ENCODE measurements at places on chromosomes 3 and 15.

GRCh38 chr15:49412797-49413196 is 10.2 kb upstream of the FGF7 start:
- DNase-seq, result no peak

GRCh38 chr3:182382112-182382857 is 411.0 kb upstream of the ATP11B start:
- no peak for DNase-seq

- no peak for DNase-seq
Measured at GRCh38 chr15:74388363-74388951, 21.0 kb upstream of the CYP11A1 start.

GRCh38 chr3:29690686-29691353 is 409.9 kb downstream of the RBMS3 start:
- DNase-seq, result no peak

GRCh38 chr15:67049351-67050044 is 15.9 kb upstream of the SMAD3 start:
- DNase-seq, result no peak

DNA sequence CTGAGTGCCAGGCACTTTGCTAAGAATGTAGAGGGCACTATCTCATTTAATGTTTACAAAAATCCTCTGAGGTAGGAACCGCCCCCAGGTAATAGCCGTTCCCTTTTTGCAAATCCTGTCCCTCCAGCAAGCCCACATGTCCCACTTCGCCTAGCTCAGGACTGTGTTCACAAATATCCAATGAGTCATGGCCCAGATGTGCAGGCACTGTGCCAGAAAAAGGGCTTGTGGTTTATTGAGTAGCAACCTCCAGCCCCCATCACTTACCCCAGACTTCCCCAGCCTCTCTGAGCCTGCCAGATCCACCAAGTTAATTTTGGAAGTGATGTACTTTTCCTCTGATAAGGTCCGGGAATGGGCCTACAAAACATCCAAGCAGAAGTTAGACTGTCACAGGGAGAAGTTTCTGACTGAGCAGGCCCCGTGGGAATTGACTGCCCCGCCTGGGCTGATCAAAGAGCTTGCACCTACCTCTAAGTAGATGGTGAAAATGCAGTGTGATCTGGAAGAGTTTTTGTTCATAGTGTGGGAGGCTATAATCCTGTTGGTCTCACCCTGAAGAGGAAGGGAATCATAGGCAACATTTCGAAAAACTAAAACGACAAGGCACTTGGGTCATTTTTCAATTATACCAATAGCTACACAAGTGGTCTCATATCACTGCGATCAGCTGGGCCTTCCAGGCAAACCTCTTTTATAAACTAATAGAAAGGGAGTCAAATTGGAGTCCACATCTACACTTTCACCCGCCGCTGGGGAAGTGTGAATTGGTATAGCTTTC is 15.7 kb downstream of the KIF9 start:
- peak; percentile 61 for DNase-seq

- no peak for DNase-seq
Measured at GRCh38 chr3:100157685-100158084, 43.4 kb upstream of the FILIP1L start.

DNA sequence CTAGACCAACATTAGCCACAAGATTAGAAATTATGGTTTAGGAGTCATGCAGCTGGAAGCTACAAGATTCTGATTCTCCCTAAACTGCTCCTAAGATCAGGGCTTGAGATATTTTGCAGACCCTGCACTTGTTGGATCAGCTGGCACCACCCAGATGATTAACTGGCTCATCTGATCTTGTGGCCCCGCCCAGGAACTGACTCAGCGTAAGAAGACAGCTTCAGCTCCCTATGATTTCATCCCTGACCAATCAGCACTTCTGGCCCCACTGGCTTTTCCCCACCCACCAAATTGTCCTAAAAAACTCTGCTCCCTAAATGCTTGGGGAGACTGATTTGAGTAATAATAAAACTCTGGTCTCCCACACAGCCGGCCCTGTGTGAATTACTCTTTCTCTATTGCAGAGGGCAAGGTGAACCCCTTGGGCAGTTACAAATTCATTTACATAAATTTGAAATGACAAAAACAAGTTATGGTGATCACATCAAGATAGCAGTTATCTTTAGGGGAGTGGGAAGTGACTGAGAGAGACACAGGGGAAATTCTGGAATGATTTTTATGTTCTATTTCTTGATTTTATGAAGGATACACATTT is 76.5 kb downstream of the CD200R1L start:
- peak; percentile 39 for DNase-seq

DNA sequence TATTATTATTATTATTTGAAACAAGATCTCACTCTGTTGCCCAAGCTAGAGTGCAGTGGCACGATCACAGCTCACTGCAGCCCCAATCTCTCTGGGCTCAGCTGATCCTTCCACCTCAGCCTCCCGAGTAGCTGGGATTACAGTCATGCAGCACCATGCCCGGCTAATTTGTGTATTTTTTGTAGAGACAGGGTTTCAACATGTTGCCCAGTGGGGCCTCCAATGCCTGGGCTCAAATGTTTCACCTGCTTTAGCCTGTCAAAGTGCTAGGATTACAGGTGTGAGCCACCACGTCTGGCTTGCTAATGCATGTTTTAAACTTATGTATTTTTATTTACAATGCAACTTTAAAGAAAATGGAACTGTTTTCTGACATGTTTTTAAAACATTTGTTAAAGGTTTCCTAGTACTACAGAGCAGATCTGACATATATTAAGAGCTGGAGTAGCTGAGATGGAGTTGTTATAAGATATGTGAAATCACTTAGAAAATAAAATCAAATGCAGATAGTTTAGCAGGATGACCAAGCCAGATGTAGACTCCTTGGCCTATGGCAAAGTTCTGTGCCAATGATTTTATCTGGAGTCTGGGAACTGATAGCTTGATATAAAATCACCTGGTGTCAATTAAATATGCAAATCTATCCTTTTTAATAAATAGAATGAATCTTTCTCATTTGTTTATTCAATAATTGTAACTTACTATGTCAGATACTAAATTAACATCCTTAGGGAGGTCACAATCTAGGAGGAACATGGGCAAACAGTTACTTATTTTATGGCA is 310.1 kb upstream of the NAALADL2 start:
- DNase-seq, result no peak

DNA sequence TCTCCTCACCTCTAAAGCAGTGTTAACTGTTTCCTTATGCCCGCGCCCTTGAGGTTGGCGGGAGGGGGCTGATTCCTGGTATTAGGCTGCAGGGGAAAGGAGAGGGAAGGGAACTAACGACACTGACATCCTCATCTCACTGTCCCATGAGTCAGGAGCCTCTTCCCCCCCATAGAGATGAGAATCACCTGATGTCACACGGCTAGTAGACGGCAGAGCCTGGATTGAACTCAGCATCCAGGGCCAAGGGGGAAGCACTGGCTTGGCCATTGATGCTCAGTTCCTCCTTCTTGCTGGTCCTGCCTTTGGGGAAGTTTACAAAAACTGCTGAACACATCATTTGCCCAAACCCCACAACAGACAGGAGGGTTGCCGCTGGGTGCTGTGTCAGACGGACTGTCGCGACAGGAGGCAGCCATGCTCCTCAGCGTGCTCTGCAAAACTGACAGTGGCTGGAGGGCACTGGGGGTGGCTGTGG is 38.5 kb downstream of the IDH2 start:
- no peak for DNase-seq

DNA sequence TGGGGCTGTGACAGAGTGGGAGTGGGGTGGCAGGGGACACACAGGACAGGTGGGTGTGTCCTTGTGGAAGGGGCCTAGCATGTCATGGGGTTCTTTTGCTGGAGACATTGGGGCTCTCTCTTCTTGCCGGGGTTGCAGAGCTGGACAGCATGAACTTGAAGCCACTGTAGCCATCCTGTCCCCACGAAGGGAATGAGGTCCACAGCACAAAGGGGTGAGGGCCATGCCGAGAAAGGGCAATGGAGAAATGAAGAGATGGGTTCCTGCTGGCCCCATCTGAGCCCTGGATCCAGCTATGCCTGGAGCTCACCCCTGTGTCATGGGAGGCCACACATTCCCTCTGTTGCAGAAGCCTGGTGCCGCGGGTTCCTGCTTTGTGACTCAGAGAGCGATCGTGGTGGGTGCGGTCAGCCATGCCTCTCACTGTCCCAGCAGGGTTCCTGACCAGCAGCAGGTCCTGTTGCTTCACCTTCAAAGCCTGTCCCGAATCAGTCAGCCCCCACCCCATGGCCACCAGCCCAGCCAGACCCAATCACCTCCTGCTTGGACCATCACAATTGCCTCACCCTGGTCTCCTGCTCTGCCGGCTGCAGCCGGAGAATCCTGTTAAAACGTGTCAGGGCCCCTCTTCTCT is 50.0 kb downstream of the DNAJB8 start:
- DNase-seq, result no peak

- no peak for DNase-seq
Measured at GRCh38 chr3:48830715-48831114, 17.0 kb downstream of the PRKAR2A start.

DNA sequence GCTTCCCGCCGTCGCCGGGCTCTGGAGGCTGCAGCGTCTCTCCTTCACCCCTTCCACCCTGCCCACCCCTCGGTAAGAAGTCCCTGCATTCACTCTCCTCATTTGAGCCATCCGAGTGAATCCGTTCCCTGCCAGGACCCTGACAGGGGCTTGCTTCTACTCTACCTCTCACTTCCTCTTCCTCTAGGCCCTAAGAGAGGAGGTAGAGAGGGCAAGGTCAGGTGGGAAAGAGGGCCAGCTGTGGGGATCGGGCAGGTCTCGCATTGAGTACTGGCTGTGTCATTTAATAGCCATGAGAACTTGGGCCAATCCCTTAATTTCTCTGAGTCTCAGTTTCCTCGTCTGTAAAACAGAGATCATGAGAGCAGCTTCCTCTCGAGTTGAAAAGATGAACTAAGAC is 283.6 kb downstream of the UACA start:
- no peak for DNase-seq

DNA sequence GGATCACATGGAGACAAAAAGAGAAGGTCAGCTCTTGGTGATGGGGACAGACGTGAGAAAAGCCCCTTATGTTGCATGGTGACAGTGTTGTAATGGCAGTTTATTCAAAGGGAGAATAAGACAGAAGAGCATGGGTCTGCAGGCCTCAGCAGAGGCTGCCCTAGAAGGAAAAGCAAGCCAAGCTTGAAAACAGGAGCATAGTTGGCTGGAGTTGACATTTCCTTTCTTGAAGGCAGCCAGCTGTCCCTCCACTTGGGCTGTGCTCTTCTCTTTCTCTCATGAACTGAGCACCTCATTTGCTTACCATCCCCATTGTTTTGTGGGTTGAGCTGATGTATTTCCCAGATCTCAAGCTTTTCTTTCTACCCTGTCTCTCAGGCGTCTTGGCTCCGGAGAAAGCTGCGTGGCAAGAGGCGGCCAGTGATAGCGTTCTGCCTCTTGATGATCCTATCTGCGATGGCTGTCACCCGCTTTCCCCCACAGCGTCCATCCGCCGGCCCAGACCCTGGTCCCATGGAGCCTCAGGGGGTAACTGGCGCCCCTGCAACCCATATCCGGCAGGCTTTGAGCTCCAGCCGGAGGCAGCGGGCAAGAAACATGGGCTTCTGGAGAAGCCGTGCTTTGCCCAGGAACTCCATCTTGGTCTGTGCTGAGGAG is 52.9 kb downstream of the GASK1A start:
- DNase-seq, result no peak

DNA sequence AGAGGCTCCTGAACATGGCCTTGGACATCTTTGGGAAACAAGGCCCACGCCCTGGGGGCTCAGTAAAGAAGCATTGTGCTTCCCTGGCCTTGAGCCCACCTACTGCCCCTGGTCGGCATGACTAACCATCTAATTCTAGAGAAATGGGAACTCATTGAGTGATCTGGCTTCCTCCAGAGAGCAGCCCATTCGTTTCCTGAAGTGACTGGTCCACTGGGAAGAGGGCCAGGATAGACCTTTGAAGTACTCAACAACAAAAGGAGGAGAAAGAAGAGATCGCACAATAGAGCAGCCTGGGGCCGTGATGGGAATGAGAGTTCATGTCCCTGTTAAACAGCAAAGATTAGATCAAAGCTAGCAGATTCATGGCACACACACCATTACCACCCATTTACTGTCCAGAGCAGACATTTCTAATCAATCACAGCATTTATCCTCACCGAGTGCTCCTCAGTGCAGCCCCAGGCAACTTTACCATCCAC is 514.4 kb upstream of the PROK2 start:
- DNase-seq, result no peak

- DNase-seq, result no peak
Measured at GRCh38 chr3:101695779-101696372, 9.4 kb upstream of the RPL24 start.

DNA sequence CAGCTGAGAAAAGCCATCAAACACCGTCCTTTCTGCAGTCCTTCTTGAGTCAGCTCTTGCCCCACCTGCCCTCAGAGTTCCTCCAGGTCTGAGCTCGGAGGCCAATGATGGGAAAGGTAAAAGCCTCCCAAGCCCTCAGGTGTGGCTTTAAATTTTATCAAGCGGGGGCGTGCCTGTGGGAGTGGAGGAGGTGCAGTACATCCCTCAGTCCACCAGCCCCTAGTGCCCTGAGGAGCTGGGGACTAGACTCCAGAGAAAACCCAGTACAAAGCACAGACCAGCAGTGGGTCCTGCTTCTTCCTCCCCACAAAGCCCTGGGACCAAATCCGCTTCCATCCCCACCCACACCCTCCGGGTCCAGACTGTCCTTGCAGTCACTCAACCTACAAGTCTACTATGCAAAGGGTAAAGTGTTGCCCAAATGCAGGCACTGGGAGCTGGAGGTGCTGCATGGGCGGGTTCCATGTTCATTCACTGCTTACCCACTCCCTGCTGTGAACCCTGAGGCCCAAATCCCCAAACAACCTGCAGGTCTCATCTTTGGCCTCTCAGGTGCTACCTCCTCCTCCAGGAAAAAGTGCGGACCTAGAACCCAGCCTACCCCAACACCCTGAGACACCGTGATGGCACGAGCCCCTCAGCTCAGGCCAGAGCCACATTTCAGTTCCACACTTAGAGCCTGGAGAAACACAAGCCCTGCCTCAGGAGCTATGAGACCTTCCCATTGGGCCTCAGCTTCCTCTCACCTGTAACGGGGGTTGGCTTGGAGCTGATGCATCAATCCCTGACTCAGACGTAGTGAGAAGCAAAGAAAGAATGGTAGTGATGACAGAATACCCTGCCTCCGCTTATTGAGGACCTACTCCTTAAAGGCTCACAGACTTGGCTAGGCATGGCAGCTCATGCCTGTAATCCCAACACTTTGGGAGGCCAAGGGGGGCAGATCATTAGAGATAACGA is 2.4 kb downstream of the PFKFB4 start:
- DNase-seq, result no peak

DNA sequence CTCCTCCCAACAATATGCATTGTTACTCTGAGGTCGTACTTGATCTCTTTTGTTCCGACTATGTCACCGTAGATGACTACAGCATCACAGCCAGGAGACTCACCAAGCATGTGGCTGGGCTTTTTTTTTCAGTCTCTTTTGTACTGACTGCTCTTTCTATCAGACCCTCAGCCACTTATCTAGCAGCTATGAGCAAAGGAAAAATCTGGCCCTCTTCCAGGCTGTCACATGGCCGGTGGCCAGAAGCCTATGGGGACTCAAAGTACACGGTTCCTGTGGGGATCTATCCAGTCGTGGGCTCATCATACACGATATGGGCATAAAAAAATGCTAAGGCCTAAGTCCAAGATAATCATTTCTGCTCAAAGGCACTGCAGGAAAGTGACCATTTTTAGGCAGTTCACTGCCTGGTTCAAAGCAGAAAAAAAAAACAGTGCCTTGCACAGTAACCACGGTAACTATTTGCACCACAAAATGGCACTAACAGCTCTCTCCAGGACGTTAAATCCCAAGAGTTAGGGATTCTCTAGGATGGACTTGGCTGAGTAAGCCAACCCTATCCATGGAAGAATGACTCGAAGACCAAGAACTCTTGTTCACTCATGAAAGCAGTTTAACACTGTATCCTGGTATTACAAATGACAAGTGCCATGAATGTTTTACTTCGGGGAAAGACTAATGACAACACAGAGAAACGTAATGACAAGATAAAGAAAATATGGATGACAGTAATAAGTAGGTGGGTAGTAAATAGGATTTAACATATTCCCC is 50.3 kb downstream of the SHQ1 start:
- no peak for DNase-seq

Data from thoracic aorta (tissue), 2 donors.